ENCODE measurements at places on chromosomes 3 and 15.

- no peak for DNase-seq
These were observed 17.6 kb downstream of the CALML4 start for GRCh38 chr15:68187559-68187958.

GRCh38 chr3:177746337-177746933 is 549.2 kb upstream of the TBL1XR1 start:
- DNase-seq = no peak

DNA sequence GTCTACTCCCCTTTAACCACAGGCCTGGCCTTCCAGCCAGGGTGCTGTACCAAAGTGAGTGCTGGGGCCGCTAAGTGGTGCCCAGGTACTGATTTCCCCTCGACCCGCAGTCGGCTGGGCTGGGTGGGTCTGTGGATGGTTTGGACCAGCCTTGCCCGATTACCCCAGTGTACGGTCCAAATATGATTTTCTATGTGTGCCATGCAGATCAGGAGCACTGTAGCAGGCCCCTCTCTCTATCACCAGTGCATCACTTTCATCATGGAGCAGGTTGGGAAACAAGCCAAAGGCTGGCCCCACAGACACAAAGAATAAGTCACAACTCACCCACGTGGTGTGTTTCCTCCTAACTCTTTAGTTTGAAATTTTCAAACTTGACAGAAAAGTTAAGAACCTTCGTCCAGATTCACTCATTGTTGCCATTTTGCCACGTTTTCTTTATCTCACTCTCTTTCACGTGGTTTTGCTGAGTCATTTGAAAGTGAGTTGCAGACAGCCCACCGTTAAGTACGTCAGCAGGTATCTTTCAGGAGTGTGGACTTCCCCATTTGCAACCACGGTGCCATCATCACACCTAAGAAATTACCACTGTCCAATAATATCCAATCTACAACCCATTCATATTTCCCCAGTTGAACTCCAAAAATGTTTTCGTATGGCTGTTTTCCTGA is 37.0 kb downstream of the ZNF710 start:
- DNase-seq = no peak

DNA sequence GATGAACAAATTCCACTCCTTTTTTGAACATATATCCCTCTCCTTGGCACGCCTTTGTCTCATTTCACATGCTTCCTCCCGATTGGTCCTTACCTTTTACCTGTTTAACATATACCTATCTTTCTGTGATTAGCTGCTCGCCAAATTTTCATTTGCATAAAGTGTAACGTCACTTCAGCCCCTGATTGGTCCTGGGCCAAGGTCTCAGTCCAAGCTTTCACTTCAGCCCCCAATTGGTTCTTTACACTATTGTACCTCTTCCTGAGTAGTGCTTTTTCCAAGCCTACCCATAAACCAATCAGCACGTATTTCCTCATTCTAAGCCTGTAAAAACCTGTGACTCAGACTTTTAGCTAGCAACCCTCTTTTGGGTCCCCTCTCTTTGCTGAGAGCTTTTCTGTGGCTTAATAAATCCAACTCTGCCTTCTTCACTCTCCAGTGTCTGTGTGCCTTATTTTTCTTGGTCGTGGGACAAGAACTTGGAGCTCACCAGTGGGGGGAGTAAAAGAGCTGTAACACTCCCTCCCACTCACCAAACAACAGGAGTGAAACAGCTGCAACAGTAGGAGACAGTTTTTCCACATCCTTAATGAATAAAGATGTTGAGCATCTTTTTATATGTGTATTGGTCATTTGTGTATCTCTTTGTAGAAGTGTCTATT is 584 bp upstream of the XCR1 start:
- no peak for DNase-seq

- DNase-seq = peak; percentile 98
These were observed 1.3 kb downstream of the KLF15 start for GRCh38 chr3:126355777-126356372.

- no peak for DNase-seq
These were observed 39.9 kb downstream of the PYDC2 start for GRCh38 chr3:191500892-191501291.

- no peak for DNase-seq
These were observed 34.6 kb downstream of the MUC20 start for GRCh38 chr3:195755391-195755790.

- no peak for DNase-seq
These were observed 413.9 kb upstream of the MDFIC2 start for GRCh38 chr3:70726096-70726938.

- DNase-seq = no peak
These were observed 288.9 kb upstream of the TPM1 start for GRCh38 chr15:62753518-62754221.

DNA sequence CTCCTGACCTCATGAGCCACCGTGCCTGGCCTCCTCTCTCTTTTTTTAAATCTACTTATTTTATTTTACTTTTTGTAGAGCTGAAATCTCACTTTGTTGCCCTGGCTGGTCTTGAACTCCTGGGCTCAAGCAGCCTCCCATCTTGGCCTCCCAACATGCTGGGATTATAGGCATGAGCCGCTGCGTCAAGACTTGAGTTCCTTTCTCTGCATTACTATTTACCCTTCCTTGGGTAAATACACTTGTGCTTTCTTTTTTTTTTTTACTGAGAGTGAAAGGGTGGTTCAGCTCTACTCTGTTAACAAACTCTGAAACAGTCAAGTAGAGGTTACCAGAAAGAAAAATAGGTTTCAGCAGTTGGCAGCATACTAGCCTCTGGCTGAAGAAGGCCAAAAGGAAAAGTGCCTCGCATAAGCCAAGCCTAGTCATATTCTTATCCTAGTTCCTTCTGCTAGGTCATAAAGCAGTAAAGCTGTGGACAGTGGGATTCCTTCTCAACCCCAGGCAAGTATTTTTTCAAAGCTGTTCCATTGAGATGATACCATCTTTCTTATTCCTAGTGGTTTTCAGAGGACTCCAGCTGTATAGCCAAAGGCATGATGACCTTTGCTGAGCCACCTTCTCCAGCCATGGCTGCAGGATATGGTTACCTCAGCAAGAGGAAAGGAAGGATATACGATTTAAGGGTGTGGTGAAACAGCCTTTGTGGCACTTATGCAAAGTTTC is 135.1 kb downstream of the RBPMS2 start:
- DNase-seq = no peak

DNA sequence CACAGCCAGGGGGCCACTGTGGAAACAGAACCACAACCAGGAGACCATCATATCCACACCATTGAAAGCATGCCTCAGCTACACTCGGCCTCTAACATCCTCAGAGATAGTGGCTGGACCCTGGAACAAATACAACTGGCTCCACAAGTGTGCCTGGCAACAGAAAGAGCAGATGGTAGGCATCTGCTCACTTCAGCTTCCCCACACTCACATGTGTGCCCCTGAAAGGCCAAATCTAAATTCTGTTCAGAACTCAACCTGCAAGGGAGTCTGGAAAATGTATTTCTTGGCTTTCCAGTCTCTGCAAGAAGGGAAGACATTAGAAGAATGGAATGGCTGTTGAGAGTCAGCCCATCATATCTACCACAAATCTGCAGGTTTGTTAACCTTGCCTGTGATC is 54.7 kb upstream of the CTNNB1 start:
- DNase-seq = no peak

- DNase-seq = no peak
These were observed 37.4 kb upstream of the CTDSPL start for GRCh38 chr3:37824090-37824953.

DNA sequence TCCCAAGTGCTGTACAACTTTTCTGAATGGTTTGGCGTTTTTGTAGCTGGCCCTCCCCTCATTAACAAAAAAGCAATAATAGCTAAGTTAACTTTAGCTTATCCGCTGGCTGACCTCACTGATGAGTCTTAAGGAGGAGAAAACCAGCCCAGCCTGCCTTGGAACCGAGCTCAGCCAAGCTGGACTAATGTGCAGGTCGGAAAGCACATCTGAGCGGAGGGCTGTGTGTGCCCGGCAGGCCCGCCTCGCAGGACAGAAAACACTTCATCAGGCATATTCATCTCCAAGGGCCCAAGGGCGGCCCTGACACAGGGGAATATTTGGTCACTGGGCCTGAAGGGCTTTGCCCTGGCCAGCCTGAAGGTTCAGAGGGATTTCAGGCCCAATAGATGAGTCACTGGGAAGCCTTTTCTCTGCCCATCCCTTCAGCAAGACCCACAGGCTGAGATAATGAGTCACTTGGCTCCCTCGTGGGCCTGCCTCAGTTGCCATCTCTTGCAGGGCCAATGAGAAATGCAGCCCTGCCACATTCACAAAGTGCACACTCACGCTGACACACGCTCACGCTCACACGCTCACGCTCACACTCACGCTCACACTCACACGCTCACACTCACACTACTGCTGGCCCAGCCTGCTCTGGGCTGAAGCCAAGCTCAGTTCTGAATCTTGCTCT is 75.1 kb downstream of the SLC12A8 start:
- DNase-seq = no peak

- no peak for DNase-seq
These were observed 2.9 kb downstream of the NRROS start for GRCh38 chr3:196642434-196642833.

- no peak for DNase-seq
These were observed 142.3 kb upstream of the TPM1 start for GRCh38 chr15:62900071-62900802.

DNA sequence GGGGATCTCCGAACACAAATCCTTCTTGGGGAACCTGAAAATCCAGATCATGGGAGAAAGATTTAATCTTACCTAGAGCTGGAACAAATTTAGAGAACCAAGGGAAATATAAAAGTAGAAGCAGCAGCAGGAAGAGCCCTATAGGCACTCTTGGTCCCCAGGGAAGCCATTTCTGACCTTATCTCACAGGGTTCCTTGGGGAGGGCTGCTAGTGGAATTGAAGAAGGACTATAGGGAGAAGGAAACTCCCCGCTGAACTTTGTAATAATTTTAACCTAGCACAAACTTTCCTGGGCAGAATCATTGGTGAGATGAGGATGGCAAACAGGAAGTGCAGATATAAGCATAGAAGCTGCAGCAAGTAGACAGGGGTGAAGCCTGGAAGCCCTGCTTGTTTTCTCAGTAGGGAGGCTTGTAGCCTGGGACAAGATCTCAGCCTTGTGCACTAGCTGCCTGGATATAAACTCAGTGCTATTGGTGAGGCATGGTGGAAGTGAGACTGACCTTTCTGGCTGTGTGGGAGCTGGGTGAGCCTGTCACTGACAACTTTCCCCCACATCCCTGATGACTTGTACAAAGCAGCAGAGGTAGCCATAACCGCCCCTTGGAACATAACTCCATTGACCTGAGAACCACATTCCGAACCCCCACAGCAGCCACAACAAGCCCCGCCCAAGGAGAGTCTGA is 343.0 kb upstream of the TGFBR2 start:
- DNase-seq = no peak

Data from frontal cortex (tissue), 4 donors.